ENCODE measurements at places on chromosomes 5 and 9. TPM values are rescaled to one million over a fixed set of nuclear protein-coding genes. Genes with fewer than 3 reads are reported as not detected.

BHMT2 gene
- 46.5 TPM for polyA plus RNA-seq

POC5 gene
- 20.1 TPM for polyA plus RNA-seq

CDKN2B-AS1 gene
- polyA plus RNA-seq = 0.10 TPM

HAVCR2 gene
- polyA plus RNA-seq = 10.5 TPM

FAT2 gene
- polyA plus RNA-seq = 4.6 TPM

LECT2 gene
- polyA plus RNA-seq = 2.1 TPM

HMGCR gene
- polyA plus RNA-seq = 86.2 TPM

PCDHGA8 gene
- polyA plus RNA-seq = 0.30 TPM

GRCh38 chr5:89276566-89277305, 393.8 kb upstream of the MEF2C start:
- no peak for DNase-seq

DNA sequence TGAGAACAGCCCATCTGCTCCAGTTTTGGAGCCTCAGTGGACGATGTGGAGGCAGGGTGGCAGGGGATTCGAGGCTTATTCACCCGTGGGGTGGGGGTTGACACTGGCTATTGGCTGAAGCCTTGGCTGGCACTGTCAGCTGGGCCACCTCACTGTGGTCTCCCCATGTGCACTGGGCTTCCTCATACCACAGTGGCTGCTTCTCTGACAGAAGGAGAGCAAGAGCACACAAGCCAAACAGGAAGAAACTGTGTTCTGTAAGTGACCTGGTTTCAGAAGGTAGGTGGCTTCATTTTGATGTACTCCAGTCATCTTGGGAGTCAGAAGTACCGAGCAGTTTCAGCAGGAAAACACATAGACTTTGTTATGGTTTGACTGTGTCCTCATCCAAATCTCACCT, 24.7 kb upstream of the CTNND2 start:
- no peak for DNase-seq

DNA sequence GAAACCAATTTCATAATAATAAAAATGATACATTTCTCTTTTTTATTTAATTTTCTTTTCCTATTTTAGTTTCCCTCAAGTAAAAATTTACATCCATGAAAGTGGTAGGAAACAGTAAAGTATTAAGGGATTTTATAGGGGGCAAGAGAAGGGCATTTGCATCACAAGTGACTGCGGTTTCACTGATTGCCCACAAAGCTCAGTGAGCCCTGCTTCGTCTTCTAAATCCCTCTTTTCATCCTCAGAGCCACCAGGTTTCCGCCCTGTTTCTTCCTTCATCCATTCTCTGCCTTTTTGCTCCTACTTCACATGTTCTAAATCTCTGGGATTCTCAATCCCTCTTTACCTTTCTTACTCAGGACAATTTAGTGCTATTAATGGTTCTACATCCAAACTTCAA, 491.4 kb downstream of the LRRC70 start:
- no peak for DNase-seq

GRCh38 chr5:143432658-143433239, 29.3 kb upstream of the NR3C1 start:
- DNase-seq = no peak

- DNase-seq = no peak
Observed at GRCh38 chr5:67038817-67039603, 157.6 kb downstream of the CD180 start.

DNA sequence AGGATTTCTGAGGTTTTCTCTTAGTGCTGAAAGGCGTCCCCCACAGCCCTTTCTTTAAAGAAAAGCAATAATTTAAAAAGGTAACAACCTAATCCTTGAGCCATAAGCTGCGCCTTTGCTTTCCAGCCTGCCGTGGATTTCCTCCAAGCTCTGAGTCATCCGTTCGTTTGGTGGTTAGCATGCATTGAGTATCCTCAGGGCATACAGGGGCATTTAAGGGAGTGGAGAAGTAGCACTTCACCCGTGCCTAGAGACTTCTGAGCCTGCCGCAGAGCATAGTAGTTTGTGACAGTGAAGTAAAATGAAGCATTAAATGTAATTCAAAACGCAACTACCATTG, 892 bp upstream of the TNC start:
- DNase-seq = no peak

- no peak for DNase-seq
Observed at GRCh38 chr5:37938076-37938852, 98.4 kb upstream of the GDNF start.

GRCh38 chr9:106621313-106622163, 241.4 kb upstream of the ZNF462 start:
- DNase-seq = no peak

GRCh38 chr5:33223563-33224284, 217.0 kb upstream of the TARS1 start:
- DNase-seq = no peak

DNA sequence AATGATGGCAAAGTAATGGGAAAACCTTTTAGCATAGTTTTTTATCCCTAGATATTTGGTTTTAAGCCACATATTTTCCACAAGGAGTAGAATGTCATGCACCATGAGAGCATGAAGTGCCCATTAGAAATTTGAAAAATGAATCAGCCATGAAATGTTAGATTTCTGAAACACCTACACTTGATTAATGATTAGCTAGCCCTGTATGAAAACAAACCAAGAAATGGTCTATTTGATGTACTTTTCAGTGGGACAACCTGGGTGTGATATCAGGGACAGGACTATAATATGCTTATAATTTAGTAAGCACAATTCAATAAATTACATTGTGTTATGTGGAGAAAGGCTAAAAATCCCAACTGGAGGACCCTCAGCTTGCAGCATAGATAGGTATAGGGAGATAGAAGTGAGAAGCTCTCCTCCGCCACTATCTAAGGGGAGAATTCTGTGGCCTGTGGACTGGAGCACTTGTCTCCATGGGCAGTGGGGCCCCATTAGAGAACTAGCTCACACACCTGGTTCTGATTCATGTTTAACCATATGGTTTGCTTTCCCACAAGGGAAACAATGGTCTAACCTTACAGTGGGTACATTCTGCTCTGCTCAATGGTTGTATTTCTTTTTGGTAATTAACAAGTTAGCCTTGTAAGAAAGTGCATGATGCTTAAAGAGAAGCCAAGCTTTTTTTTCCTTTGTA, 35.2 kb downstream of the NUP214 start:
- no peak for DNase-seq

DNA sequence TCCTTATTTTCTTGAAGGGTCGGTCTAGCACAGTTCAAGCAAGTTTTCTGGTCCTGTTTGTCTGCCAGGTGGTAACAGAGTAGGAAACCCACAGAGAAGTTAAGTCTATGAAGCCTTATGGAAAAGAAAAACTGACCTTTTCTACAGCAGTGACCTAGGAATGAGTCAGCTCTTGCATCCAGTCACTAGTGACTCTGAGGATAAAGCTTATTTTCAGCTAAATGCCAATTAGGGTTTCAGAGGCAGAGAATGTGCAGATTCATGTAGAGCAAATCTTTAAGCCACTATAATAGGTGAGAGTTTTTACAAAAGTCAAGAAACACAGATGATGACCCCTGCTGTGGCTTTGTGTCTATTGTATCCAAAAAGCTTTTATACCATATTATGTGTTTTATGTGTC, 100.7 kb downstream of the CWC27 start:
- DNase-seq = no peak

DNA sequence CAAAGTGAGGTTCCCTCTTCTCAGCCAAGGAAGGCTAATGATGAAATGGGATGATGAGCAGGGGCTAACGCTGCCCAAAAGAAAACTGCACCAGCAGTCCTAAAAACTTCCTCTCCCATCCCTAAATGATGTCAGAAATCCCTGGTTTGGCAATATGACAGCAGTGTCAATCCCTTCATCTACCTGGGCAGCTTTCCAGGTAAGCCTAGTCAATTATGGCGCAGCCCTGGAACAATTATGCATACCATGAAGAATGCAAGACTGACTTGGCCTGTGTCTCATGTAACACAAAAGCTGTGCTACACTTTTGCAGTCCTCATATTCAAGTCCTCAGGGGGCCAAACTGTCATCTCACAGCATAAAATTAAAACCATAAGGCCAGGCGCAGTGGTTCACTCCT, 7.0 kb downstream of the DMGDH start:
- no peak for DNase-seq

DNA sequence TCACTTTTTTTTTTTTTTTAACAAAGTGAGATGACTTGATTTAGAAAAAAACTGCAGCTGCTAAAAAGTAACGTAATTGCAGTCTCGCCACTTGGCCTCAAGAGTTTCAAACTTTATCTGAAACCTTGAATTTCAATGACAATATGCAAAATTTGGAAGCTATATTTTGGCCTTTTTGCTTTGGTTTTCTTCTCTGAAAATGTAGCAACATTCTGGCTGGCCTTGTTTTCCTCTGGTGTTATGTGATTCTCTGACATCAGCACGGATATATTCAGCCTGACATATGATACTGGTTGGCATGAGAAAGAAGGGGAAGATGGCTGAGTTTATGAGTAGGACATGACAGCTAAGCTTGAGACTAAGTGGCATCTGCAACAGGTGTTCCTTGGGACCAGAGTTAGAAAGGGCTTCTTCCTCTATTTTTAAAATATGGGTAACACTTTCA, 136.5 kb downstream of the MEF2C start:
- DNase-seq = no peak

Data from right renal cortex interstitium (tissue), 3 donors.